ENCODE measurements at places on chromosomes 2 and 18.

- DNase-seq, result no peak
Observed at GRCh38 chr18:62555135-62555534, 32.3 kb downstream of the ZCCHC2 start.

DNA sequence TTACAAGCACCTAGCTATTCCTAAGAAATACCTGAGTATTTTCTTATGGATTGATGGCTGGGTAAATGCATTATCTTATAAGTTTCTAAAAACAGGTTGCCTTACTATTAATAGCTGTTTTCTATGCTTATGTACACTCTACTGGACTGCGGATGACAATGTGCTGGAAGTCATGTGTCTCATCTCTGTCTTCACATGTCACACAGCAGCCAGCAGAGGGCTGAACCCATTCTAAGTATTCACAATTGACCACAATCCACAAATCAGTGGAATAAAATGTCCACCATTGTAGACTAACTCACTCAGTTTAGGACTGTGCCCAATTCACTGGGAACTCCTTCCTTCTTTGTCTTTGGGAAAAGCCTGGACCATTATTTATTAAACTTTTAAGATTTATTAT, 371.2 kb downstream of the INSIG2 start:
- no peak for DNase-seq

- no peak for DNase-seq
Observed at GRCh38 chr2:206408323-206409320, 34.7 kb upstream of the ADAM23 start.

DNA sequence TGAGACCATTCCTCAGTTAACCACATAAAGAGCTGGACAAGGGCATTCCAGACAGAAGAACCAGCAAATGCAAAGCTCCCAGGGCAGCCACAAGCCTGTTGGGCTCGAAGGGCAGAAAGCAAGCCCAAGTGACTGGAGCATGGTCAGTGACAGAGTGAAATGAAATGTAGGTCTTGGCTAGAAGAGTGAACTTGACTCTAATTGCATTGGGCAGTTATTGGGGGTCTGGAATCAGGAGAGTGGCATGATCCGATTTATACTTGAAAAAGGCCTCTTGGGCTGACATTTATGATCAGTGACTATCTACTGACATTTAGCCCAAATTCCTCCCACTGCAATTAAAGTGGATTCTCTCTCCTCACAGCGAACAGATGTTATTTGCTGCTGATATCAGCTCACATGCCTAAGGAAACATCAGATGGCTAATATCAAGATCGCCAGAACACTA, 152.5 kb upstream of the KLF7 start:
- no peak for DNase-seq

DNA sequence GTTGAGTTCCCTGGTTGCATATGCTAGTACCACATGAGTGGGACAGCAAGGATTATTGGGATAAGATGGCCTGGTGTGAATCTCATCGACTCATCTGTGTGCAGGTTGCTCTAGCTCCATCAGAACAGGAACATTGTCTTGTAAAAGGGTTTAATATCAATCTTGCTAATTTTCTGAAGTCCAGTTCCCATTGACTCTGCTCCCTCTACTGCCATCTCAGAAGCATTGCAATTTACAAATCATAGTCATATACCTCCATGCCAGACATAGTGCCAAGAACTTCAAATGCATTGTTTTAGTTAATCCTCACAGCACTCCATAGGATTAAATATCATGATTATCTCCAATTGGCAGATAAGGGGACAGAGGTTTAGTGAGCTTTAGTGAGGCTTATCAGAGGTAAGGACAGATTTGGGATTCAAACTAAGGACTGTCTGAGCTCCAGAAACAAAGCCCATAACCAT, 4.8 kb upstream of the STAT4 start:
- DNase-seq, result no peak

- peak; percentile 7 for DNase-seq
Observed at GRCh38 chr2:219362524-219363164, 25.1 kb downstream of the DNPEP start.

DNA sequence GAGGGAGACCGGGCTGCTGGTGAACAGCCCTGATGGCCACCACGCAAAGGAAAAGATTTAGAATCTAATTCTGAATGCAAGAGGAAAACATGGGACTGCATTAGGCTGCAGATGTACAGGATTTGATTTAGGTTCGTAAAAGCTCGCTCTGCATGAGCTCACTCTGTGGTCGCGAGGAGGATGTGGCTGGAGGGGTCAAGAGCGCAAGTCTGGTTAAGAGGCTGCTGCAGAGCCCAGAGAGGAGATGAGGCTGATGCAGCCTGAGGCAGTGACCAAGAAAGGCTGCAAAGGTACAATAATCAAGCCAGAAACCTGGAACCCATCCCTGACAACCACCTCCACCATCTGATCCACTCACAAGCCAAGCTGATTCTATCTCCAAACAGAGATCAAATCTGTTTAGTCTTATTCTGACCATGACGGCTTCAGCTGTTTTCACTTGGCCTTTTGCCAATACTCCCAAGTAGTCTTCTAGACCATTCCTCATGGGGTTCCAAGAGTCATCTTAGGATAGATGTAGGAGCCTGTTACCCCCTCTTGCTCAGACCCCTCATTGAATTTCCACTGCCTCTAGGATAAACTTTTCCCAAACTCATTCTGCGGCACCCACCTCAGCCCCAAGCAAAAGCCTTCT, 58.9 kb upstream of the ARL4C start:
- DNase-seq, result no peak

DNA sequence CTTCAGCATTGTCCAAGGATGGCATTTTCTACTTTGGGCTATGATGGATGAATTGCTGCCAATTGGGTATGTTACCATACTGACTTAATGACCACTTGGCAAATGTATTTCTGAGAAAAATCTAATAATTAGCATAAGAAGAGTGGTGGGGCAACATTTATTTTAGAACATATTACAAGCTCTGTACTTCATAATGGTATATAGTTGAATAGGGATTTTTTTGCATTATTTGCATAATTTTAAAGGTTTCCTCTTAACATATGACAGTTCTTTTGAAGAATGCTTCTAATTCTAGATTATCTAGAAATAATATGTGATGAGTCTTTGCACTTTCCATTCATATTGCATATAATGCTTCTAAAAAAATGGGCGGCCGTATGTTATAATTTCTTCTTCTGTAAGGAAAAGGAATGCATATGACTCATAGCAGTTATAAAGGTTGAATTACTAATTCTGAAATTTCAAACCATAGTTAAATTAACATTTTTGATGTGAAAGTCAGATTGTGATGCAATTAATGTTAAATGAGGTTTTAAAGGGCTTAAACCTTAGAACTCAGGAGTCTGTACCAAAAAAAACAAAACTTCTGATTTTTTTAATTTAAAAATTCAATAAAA, 1652.3 kb upstream of the SLC39A10 start:
- no peak for DNase-seq

- no peak for DNase-seq
Observed at GRCh38 chr2:201199847-201200246, 16.9 kb downstream of the CASP10 start.
